ENCODE measurements at places on chromosomes 5 and 9.

DNA sequence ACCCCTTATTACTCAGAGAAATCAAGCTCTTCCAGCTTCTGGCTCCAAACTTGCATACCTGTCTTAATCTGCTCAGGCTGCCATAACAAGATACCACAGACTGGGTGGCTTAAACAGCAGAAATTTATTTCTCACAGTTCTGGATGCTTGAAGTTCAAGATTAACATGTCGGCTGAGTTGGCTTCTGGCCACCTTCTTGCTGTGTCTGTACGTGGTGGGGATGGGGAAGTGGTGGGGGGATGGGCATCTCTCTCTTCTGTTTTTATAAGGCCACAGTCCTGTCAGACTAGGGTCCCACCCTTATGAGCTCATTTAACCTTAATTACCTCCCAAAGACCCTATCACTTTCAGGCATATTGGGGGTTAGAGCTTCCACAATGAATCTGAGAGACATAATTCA lies 140.5 kb downstream of the SV2C start:
- no peak for DNase-seq

DNA sequence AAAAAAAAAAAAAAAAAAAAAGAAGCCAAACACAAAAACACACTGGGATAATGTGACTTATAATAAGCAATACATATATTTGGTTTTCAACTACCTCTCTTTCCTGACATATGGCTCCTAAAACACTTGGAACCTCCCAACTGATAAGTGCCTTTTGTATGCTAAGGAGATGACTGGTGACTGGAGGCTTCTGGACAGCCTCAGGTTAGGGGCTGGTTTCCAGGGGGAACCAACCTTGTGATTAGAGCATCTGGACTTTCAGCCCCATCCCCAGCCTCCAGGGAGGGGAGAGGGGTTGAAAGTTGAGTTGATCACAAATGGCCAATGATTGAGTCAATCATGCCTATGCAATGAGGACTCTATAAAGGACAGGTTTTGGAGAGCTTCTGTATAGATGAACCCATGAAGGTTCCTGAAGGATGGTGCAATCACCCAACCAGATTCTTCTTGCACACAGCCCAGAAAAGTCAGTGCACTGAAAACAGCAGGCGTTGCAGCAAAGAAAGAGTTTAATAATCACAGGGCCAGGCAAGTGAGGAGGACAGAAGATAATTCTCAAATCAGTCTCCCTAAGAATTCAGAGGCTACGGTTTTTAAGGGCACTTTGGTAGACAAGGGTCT lies 276.7 kb downstream of the AUH start:
- no peak for DNase-seq

- DNase-seq = no peak
These were observed 52.3 kb upstream of the ZSWIM6 start for GRCh38 chr5:61279725-61280124.

GRCh38 chr5:149581931-149582768 lies 852 bp downstream of the ARHGEF37 start:
- no peak for DNase-seq

DNA sequence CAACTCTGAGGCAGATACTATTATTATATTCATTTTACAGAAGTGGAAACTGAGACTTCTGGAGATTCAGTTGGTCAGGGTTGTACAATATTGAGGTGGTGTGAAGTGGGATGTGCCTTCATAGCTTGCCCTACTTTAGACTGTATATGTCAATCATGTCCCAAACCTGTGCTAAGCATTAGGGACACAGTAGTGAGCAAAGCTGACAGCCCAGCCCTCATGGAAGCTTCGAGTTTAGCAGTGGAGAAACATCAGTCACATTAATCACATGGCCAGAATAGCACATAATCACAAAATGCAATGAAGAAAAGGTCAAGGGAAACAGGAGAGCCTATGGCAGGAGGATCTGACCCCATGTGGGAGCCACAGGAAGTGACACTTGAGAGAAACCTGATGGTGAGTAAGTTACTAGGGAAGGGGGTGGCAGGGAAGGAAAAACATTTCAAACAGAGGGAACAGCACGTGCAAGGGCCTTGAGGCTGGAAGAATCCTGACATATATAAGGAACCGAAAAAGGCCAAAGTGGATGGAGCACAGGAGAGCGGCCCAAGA lies 20.5 kb upstream of the RALGPS1 start:
- no peak for DNase-seq

DNA sequence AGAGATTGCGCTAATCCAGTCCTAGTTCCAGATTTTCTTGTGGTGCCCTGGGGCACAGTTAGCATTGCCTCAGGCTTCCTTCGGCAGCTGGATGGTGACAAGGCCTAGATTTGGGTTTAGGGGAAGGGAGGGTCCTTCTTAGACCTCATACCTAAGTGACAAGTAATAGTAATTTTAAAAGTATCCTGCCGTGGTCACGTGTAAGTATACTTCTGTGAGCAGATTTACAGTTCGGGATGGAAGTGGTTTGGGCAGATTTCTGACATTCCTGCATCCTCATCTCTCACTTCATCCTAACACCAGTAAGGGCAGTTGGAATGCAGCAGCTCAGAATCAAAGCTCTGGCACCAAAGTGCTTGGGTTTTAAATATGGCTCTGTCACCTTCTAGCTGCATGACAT lies 71.6 kb downstream of the LRRC70 start:
- no peak for DNase-seq

DNA sequence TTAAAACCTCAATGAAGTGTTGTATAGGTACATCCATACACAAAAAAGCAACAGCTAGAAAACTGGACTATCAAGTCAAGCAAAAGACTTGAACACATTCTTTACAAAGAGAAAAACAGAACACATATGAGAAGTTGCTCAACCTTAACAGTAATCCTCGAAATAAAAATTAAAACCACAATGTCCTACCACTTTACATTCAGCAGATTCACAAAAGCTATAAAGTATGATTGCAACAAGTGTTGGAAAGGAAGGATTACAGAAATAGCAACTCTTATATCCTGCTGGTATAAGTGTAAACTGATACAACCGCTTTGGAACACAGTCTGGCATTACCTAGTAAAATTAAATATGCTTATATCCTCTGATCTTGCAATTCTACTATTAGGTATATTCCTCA lies 28.5 kb upstream of the GOLGA1 start:
- DNase-seq = no peak

DNA sequence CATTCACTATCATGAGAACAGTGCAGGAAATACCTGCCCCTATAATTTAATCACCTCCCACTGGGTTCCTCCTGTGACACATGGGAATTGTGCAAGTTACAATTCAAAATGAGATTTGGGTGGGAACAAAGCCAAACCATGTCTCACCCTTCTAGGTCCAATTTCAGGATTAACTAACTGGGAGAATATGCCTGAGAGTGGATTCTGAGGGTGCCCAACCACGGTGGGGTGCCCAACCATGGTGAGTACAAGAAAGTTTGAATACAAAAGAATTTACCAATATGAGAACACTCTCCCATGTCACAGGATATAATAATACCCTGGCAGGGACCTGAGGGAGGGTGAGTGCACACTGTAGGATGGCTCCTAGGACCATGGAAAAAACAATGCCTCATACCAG lies 17.2 kb upstream of the GDA start:
- no peak for DNase-seq

DNA sequence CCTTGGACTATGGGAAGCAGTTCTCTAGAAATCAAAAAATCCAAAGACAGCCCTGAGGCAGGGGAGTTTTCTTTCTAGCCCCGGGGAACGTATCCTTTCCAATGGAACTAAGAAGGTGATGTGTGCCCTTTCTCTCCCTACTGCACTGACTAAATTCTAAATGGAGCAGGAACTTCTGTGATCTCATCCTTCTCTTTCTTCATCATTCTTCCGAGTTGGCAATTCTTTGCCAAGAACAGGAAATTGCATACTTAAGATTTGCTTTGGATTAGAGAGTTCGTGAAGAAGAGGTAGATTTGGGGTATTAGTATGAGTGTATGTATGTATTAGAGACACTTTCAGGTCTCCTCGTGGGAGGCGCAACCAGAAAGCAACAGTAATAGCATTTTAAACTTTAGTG lies 178.0 kb upstream of the PIK3R1 start:
- DNase-seq = no peak

DNA sequence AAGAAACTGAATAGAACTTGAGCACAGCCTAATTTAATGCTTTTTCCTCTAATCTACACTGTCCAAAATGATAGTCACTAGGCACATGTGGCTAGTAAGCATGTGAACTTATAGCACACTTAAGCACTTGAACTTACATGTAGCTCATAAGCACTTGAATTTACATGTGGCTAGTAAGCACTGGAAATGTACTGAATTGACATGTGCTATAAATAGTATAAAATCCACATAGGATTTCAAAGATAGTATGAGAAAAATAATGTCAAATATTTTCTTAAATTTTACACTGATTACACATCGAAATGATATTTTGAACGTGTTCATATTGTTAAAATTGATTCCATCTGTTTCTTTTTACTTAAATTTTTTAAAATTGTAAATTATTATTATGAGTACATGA lies 167.3 kb downstream of the CARTPT start:
- no peak for DNase-seq

- DNase-seq = no peak
These were observed 64.3 kb downstream of the HABP4 start for GRCh38 chr9:96514108-96514799.

DNA sequence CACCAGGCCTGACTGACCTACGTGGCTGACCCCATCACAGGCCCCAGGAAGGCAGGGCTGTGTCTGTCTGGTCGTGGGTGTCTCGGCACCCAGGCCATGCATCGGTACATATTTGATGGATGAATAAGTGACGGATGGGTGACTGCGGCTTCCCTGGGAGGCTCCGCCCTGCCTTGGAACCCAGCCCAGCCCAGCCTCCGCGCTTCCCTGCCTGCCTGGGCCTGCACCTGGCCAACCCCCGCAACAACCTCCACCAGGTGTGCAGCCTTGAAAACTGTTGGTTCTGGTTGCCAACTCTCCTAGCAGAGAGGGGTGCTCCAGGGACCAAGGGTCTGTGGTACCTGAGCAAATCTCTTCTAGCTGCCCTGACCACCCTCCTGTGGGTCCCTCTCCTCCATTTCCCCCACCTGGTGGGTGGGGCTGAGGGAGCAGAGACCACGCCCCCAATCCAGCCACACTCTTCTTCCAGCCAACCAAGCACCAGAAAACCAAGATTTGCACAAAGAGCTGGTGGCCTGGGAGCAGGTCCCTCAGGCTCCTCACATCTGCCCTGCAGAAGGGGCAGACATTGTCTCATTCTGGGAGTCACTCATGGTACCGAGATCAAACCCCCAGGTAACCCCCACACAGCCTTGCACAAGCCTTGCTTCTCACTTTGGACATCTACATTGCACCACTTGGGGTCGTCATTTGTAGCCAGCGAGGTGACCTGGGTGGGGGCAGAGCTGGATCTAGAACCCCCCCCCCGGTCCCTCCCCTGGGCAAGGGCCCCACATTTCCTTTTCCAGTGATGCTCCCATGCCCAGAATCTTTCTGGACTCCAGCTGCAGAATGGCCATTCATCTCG lies 100.6 kb upstream of the IER5L start:
- DNase-seq = no peak

GRCh38 chr9:4020038-4020754 lies 279.7 kb downstream of the GLIS3 start:
- DNase-seq = no peak

DNA sequence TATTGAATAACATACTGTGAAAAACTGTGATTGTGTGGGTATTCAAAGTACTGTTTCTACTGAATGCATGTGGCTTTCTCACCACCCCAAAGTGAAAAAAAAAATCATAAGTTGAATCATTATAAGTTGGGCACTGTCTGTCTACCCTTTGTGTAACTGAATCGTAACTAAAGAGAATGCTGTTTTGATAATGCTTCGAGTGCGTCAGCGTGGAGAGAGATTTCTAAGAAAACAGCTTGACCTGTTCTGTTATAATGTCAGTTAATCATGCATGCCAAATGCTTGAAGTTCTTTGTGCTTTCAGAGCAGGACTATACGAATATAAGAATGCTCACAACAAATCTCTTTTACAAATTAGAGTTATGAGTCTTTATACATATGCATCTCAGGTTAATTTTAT lies 148.8 kb upstream of the SGCD start:
- DNase-seq = no peak

- DNase-seq = no peak
These were observed 109.9 kb upstream of the CPEB4 start for GRCh38 chr5:173778152-173778782.

GRCh38 chr5:1882337-1883119 lies at the start of gene IRX4:
TSS of gene IRX4 (minus strand) at chr5:1882925. CDS start at chr5:1882647, 278 bp downstream.
- DNase-seq = no peak

- DNase-seq = no peak
These were observed at the start of gene ACOT12 for GRCh38 chr5:81393783-81394718. TSS of gene ACOT12 (minus strand) at chr5:81394134. CDS start at chr5:81394114, 20 bp downstream.

DNA sequence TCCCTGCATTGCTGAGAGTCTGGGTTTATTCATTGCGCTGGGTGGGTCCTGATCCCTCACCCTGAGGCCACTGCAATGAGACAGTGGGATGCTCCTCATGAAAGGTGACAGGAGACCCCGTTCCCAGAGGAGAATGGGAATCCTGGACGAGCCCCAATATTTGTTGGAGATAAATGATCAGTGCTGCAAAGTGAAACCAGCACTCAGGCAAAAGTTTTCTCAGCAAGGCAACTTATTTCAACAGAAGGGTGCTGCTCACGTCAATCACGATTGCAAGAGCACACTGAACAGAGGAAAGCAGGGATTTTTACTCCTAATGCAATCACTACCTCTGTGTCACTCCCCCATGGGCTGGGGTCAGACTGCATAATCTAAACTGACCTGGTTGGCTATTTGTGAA lies 110.2 kb upstream of the MAMDC2 start:
- no peak for DNase-seq

GRCh38 chr5:176365351-176366231 lies at the start of gene ARL10:
TSS of gene ARL10 (plus strand) at chr5:176365487. CDS start at chr5:176365564, 77 bp downstream.
- no peak for DNase-seq

DNA sequence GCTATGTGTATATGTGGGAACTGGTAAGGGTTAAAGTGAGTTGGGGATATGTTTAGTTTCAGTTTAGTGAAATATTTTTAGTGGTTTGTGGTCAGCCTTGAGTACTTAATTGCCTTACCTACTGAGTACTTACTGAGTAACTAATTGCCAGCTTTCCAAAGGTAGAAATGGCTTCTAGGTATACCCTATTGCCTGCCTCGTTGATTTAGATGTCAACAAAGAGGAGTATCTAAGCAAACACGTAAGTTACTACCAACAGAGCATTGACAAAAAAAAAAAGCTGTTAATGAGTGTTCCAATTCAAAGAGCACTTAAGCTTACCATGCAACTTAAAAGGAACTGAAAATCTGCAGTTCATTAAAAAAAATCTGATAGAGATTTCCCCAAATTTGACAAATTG lies 8.8 kb downstream of the ATP10B start:
- DNase-seq = no peak

All from AG04450 (cell line).